ENCODE measurements at places on chromosomes 2 and 18.

DNA sequence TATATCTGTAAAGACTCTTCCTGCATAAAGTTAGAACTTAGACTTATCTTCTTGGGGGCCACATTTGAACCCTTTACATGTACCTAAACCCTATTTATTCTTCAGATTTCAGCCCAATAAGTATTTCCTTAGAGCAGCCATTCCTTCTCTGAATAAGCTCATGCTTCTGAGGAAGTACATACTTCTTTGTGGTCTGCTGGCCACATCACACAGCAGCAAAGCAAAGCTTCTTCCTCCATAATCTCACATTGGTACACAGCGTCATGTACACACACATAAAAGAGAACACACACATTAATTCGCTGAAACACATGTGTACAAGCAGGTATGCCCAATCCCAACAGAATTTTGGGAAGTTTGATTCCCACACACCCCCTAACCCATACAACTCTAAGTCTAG lies 331.0 kb downstream of the CDH2 start:
- no peak for DNase-seq

- no peak for DNase-seq
These were observed 437.4 kb upstream of the MC4R start for GRCh38 chr18:60809937-60810336.

GRCh38 chr2:208880171-208880570 lies 473.6 kb downstream of the PTH2R start:
- DNase-seq = peak; percentile 46

DNA sequence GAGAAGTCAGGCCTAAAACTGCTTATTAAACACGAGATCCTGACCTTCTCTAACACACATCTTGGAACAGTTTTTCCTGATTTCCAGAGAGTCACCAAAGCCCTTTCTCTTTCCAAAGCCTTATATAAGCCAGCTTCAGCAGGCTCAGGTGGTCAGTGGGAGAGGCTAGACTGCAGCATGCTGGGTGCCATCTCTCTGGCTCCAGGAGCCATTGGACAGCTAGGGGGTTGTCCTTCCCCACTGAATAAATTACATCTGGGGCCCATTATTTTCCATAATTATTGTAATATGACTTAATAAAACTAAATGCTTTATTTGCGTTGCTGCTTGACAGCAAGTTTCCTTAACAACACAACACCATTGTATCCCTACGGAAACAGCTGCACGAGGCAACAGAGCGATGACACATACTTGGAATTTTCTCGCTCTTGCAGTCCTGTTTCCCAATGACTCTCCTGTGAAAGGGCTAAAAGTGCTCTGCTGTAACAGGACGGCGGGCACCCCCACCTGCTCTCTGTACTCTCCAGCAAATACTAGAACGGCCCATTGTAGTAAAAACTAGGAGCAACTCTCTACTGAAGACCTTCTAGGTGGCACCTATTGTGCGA lies 160.6 kb downstream of the RNF144A start:
- no peak for DNase-seq

DNA sequence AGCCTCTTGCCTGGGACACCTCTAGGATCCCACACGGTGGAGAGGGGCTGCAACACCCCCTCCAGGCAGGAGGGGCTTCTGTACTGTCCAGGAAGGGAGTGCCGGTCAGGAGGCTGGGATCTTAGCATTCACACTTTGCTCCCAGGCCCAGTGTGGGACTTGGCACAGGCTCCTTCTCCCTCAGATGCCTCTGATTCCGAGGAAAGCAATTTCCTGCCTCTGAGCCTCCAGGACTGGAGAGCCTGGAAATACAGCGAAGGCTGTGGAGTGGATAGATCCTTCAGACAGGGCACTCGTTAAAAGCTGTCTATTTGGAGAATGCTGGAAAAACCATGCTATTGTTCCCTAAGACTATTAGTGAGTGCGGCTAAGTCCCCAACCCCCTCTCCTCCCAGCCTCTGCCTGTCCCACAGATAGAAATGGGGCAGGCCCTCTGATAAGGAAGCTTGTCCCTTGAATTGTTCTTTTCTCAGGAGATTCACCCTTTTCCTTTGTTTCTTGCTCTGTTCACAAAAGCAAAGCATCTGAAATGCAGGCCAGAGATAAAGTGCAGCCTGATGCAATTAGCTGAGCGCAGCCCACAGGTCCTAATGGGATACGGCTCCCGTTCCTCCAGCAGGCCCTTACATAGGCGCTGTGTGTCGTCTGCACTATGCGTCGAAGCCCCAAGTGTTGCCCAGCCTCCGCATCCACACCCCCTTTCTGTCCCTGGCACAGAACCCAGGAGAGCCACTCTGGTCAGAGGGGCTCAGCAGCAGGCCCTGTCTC lies 252.2 kb downstream of the KLHL29 start:
- peak; percentile 46 for DNase-seq

- DNase-seq = no peak
These were observed 21.6 kb downstream of the TNS1 start for GRCh38 chr2:217981084-217981730.

Measured in NCI-H82 (cell line).